CD4-positive, alpha-beta T cell (primary cell): ENCODE measurements at places on chromosomes 3 and 15. TPM values are rescaled to one million over a fixed set of nuclear protein-coding genes. Genes with fewer than 3 reads are reported as not detected.
A peak's percentile ranks its signal among the peaks of the same experiment; 100 is the strongest.

FOXB1 gene
- 0.14 TPM for total RNA-seq

EFHB gene
- total RNA-seq = 1.2 TPM

DNA sequence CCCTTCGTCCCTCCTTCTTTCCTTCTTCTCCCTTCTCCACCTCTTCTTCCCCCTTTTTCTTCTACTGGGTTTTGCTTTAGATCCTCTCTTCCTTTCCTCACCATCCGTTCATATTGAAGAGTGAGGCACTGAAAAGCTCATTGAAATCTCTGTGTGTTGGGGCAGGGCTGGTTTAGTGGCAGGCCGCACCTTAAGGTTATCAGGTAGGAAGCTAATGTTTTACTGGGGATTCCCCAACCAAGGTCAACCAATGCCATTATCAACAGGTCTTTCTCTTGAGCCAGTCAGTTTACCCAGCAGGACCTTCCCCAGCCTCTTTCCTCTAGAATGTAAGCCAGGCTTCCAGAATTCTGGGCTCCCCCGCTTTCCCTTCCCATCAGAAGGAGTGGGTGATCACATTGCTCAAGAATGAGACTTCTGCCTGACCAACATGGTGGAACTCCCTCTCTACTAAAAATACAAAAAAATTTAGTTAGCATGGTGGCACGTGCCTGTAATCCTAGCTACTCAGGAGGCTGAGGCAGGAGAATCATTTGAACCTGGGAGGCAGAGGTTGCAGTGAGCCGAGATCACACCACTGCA, 11.5 kb upstream of the VPS8 start:
- H3K27me3 ChIP-seq = peaks cover 5% of the 10 kb centered on the region
- no peaks in the 10 kb centered on the region for H3K4me1 ChIP-seq
- no peak overlapping the region for H3K27ac ChIP-seq
- no peak overlapping the region for H3K4me3 ChIP-seq

STXBP5L gene
- total RNA-seq = not detected

DNA sequence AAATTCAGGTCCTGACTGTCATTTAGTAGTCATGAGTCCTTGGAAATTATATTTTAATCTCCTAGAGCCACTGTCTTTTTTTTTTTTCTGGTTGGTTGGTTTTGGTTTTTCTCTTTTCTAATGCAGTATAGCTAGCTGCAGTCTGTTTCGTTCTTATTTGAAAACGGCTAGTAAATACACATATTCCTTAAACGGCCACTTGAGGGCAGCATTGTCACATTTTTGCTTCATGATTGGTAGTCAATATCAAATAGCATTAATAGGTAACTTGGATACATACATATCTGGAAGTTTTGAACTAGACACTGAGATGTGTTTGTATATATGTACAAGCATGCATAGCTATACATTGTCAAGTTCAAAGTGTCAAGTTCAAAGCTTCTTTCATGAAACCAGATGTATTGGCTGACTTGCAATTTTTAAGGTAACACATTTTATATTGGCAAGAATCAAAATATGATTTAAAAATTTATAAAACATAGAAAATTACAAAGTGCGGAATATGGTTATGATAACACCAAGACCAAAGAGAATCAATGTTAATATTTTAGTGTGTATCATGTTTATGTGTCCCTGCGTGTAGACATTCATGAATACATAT, 22.5 kb downstream of the GABRA5 start:
- no peaks in the 10 kb centered on the region for H3K27me3 ChIP-seq
- no peak overlapping the region for H3K4me3 ChIP-seq
- no peak for DNase-seq
- H3K36me3 ChIP-seq = no peaks in the 10 kb centered on the region
- H3K4me1 ChIP-seq = peaks cover 8% of the 10 kb centered on the region
- H3K27ac ChIP-seq = no peak overlapping the region

DNA sequence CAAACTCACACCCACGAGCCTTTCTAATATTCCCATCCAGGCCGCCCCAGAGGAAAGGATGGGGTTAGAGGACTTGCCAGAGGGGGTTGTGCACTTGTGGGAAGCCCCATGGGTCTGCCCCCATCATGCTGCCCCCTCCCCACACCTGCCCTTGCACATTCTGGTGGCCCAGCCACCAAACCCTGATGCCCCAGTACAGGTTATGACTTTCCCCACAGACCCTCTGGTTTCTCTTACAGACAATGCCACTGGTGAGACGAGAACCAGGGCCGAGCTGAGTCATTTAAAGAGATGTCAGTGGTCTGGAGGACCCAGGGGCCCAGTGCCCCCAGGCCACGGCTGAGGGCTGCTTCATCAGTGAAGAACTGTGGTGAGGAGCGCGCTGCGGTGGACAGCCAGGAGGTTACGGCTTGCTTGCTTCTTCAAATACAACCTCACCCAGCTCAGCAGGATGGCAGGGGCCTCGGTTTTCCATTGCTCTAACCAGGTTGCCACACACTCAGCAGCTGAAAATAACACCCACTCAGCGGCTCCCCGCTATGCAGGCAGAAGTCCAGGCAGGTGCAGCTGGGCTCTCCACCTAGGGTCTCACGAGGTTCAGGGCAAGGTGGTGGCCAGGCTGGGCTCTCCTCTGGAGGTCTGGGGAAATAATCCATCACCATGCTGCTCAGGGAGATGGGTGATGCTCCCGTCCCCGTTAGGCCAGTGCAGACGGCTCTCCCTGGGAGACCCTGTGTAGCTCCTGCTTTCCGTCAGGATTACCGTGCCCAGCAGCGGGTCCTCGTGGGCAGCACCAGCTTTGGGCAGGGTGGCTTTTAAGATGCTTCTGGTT, 13.8 kb upstream of the SNRPA1 start:
- no peak overlapping the region for H3K4me3 ChIP-seq
- no peak overlapping the region for H3K27ac ChIP-seq
- DNase-seq = no peak
- H3K4me1 ChIP-seq = no peaks in the 10 kb centered on the region

DNA sequence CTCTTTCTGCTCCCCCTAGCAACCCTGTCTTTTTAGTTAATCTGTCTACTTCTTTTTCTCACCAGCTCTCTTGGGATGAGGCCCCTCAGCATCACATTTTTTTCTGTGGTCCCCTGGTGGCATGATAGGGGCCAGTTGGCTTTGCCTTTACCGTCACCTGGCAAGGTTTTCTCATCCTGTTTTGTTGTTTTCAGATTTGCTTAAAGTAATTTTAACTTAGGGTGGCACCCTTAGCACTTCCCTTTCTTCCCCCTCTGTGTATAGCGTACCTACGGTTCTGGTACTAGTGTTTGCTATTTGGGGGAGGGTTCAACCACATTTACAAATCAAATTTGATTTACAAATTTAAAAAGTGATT, 35.6 kb downstream of the PDCD6IP start:
- H3K36me3 ChIP-seq = peaks cover 43% of the 10 kb centered on the region
- no peak overlapping the region for H3K4me3 ChIP-seq
- H3K27ac ChIP-seq = no peak overlapping the region
- no peaks in the 10 kb centered on the region for H3K27me3 ChIP-seq
- H3K4me1 ChIP-seq = peaks cover 4% of the 10 kb centered on the region
- DNase-seq = no peak

DNA sequence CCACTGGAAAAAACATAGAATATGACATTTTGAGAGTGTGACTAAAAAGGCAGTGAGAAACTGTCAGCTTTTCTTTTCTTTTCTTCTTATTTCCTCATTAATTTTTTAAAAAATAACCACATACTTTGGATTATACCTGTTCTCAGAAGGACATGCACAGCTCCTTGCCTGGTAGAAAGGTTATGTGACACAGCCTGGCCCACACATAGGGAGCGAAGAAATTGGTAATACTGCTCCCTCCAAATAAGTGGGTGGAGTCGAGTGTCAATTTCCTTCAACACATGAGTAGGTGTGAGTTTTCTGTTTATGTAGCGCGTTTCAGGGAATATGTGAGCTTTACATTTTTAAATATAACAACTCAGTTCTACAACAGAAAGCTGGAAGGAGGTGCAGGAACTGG, 28.9 kb upstream of the RAD18 start:
- no peak overlapping the region for H3K27ac ChIP-seq
- no peaks in the 10 kb centered on the region for H3K36me3 ChIP-seq
- no peak for DNase-seq
- no peak overlapping the region for H3K4me3 ChIP-seq
- no peaks in the 10 kb centered on the region for H3K27me3 ChIP-seq

TGM5 gene
- total RNA-seq = not detected

- H3K4me1 ChIP-seq = no peaks in the 10 kb centered on the region
- no peaks in the 10 kb centered on the region for H3K27me3 ChIP-seq
- H3K4me3 ChIP-seq = no peak overlapping the region
- H3K27ac ChIP-seq = no peak overlapping the region
- H3K36me3 ChIP-seq = peaks cover 72% of the 10 kb centered on the region
Observed at GRCh38 chr3:130679218-130679617, 67.4 kb downstream of the PIK3R4 start.

GRCh38 chr15:92097474-92098178, 244.1 kb downstream of the SLCO3A1 start:
- DNase-seq = peak; percentile 64
- peaks cover 50% of the 10 kb centered on the region for H3K4me1 ChIP-seq
- H3K36me3 ChIP-seq = peaks cover 3% of the 10 kb centered on the region
- no peak overlapping the region for H3K27ac ChIP-seq
- no peak overlapping the region for H3K4me3 ChIP-seq

CCDC191 gene
- 3.7 TPM for total RNA-seq

- H3K27ac ChIP-seq = no peak overlapping the region
- H3K36me3 ChIP-seq = no peaks in the 10 kb centered on the region
- no peak for DNase-seq
- no peaks in the 10 kb centered on the region for H3K27me3 ChIP-seq
Observed at GRCh38 chr3:140563206-140563760, 114.6 kb upstream of the TRIM42 start.

SLC22A13 gene
- 0.19 TPM for total RNA-seq

DIS3L gene
- 24.3 TPM for total RNA-seq
